Lung (tissue), 17 donors: ENCODE measurements at places on chromosomes 3 and 15.

DNA sequence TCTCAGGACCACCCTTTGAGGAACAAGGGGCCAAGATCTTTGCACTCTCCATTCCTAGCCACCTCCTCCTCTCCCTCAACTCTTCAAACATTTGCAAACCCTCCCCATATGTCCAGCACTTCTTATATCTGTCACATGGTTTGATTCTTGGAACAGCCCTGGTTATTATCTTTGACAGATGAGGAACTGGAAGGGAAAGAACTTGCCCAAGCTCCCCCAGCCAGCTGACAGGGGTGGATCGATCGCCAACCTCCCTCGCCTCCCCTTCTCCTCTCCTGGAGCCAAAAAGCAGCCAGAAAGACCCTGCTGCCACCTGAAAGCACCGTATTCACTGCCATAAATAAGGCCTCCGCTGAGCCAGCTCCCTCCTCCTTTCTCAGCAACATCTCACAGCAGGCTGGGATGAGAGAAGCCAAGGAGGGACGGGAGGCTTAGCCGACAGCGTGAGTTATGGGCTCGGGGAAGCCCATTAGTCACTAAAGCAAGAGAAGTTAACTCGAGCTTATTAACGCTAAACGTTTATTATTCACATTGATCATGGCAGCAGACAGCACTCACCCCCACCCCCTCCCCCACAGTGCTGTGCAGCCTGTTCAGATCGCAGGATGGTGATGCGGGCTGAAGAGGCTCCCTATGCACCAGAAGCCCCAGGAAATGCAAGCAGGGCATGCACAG lies 22.2 kb upstream of the FGD5 start:
- no peak overlapping the region for H3K27ac ChIP-seq
- H3K4me3 ChIP-seq: no peak overlapping the region
- no peak for DNase-seq
- H3K36me3 ChIP-seq: no peaks in the 10 kb centered on the region

GRCh38 chr3:194080913-194081800 lies 54.8 kb upstream of the HES1 start:
- DNase-seq: no peak
- H3K4me1 ChIP-seq: no peaks in the 10 kb centered on the region
- no peaks in the 10 kb centered on the region for H3K36me3 ChIP-seq
- H3K4me3 ChIP-seq: no peak overlapping the region

DNA sequence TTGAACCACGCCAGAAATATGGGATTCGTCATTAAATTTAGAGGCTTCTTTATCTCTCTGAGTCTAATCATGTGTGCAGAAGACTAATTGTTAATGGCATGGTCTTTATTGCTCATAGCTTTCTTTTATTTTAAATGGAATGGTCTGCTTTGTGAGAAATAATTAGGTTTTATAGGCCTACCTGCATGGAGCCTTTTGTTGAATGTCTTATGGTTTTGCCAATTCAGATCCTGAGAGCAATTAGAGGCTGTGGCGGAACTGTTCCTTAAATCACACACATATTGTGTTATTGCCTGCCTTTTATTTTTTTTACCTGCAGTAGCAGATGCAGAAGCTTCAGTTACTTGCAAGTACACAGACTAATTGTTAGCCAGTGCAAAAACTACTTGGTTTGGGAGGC lies 306.2 kb downstream of the NLGN1 start:
- no peaks in the 10 kb centered on the region for H3K36me3 ChIP-seq
- no peak overlapping the region for H3K27ac ChIP-seq
- no peak for DNase-seq
- H3K4me1 ChIP-seq: no peaks in the 10 kb centered on the region
- H3K27me3 ChIP-seq: no peaks in the 10 kb centered on the region

DNA sequence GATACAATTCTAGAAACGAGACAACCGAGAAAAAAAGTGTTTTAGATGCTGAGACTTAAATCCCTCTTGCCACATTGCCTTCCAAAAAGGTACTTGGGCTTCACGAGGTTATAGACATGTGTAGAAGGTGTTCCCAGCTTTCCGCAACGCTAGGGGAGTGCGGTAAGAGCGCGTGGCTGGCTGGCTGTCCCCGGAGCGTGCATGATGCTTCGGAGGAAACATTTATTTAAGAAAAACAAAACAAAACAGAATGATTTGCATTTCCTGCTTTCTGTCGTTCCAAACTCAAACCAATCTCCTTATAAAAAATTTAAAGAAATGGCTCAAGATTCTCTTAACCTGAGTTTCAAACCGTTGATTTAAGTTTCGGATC lies 841 bp downstream of the SLC6A20 start:
- H3K4me3 ChIP-seq: no peak overlapping the region
- DNase-seq: no peak
- no peaks in the 10 kb centered on the region for H3K36me3 ChIP-seq
- H3K27me3 ChIP-seq: peaks cover 24% of the 10 kb centered on the region
- no peak overlapping the region for H3K27ac ChIP-seq
- no peaks in the 10 kb centered on the region for H3K4me1 ChIP-seq

DNA sequence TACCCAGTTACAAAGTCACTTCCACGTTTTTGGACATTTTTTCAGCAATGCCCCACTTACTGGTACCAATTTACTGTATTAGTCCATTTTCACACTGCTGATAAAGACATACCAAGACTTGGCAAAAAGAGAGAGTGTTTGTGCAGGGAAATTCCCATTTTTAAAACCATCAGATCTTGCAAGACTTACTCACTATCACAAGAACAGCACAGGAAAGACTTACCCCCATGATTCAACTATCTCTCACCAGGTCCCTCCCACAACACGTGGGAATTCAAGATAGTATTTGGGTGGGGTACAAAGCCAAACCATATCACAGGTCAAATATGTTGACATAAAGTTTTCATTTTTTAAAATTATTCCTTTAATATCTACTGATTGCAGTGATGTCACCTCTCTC lies 16.2 kb upstream of the ABI3BP start:
- no peaks in the 10 kb centered on the region for H3K4me1 ChIP-seq
- no peaks in the 10 kb centered on the region for H3K36me3 ChIP-seq
- no peak for DNase-seq
